ENCODE measurements at places on chromosomes 4 and X.
A peak's percentile ranks its signal among the peaks of the same experiment; 100 is the strongest.

- DNase-seq: no peak
Measured at GRCh38 chr4:81469781-81470455, 1.8 kb downstream of the RASGEF1B start.

DNA sequence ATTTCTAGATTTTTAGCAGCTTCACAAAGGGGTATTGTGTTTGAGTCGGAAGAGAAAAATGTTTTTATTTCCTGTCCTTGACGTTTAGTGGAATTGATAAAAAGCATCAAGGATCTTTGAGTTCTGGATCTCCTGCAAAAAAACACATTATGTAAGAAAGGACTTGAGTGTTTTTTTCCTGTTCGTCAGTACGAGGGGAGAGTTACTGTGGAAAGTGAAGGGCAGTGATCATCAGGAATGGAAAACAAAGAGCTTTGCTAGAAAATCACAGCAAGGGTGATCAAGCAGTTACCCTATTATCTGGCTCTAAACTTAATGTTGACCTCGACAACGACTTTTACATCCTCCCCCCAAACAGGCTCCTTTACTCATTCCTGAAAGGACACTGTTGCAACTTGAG, 7.3 kb downstream of the LIMCH1 start:
- DNase-seq: no peak

DNA sequence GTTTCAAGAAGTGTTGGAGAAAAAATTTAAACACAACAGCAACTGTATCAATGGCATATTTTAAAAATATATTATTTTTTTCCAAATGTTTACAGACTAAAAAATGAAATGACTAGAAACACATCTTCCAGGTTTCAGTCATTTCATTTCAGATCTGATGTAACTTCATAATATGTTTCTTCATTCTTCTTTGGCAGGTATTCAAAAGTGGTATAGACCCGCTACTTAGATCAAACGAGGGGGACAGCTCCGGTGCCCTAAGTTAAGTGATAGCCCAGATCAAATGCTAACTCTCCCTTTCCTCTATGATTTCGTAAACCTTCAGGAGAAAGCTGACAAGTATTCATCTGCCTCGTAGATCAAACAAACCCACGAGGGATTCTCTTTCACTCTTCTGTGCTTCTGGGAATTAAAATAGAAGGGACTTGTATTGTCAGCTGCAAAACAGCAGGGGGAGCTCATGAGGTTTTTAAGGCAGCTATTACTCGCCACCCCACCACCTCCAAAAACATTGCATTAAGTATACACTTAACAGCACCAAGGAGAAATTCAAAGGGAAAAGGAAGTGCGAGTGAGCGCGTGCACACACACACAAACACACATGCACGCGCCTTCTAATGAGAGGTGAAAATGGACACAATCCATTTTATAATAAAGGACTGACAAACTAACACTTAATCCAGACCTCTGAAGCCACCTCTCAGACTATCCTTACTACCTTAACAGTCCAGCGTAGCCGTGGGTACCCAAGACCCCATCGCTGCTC, 21.4 kb downstream of the HELT start:
- DNase-seq: peak; percentile 42

GRCh38 chr4:48350871-48351270, 9.5 kb downstream of the SLAIN2 start:
- no peak for DNase-seq

GRCh38 chrX:104335756-104336155, 81.0 kb upstream of the ESX1 start:
- DNase-seq: no peak

GRCh38 chr4:27024805-27025204, 164.2 kb downstream of the STIM2 start:
- DNase-seq: no peak

DNA sequence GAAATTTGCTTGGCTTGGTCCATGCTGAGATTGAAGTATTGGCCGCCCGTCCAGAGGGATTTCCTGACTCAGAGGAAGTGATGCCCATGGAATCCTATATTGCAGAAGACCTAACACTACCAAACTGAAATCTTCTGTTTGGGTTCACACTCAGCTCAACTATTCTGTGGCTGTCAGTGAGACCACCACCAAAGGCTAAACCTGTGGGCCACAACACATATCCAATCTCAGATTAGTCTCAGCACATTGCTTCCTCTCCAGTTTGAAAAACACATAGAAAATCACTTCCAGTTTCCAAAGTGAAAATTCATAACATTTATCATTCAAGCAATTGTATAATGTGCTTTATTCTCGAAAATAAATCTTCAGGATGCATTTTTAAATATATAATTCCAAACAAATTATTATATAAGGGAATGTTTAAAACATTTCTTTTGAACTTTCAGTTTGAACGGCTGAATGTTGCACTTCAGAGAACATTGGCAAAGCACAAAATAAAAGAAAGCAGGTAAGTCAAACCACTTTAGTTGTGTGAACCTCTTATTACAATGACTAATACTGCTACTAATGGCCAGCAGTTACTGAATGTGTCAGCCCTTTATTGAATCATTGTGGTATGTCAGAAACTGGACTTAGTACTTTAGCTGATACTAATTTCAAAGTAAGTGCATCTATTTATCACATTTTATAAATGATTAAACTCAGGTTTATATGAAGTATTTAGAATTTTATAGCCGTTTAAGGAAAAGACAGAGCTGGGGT, 37.0 kb downstream of the GUCY1A1 start:
- DNase-seq: no peak

DNA sequence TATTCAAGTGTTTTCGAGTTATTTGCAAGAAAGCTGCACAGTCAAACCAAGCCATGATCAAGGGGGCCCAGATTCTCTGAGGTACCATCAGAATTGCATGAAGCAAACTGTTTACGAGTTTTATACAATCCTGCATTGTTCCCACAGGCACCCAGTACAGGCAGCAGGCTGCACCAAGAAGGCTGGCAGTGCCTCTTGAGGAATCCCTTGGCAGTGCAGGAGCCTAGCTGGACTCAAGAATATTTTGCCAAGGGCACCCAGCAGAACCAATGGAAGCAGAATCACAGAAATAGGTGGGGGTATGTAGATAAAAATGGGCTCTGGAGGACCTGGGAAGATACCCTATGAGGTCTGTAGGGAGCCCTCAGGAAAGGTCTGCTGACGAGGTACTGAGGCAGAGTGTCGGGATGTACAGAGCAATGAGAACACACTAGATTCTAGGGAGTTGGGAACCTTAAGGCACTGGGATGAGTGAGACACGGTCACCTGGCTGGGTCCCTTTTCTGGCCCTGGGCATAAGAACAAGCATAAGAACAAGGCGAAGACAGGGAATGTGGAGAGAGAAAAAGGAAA, 2.5 kb upstream of the PLP1 start:
- DNase-seq: no peak

DNA sequence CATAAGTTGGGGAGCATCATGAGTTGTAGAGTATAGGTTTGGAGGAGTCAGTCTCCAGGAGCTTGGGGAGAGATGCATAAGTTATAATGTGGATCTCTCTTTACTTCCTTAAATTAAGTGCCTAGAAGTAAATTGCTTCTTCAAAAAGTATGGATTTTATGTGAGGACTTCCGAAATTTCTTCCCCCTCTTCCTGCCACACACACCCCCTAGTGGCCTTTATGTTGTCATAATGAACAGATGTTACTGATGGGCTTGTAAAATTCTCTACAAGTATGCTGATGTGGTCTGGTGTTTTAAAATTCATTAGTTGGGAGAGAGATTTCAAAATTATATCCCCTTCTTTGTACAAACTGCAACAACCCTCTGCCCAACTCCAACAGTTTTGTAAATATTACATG, 2.3 kb upstream of the METTL14 start:
- DNase-seq: no peak

GRCh38 chr4:78910612-78911011, 28.6 kb downstream of the PAQR3 start:
- DNase-seq: no peak

Data from CD4-positive, alpha-beta T cell treated with Interleukin-1 beta for 1 hour (primary cell).